ENCODE measurements at places on chromosomes 13 and 19.
A peak's percentile ranks its signal among the peaks of the same experiment; 100 is the strongest.

DNA sequence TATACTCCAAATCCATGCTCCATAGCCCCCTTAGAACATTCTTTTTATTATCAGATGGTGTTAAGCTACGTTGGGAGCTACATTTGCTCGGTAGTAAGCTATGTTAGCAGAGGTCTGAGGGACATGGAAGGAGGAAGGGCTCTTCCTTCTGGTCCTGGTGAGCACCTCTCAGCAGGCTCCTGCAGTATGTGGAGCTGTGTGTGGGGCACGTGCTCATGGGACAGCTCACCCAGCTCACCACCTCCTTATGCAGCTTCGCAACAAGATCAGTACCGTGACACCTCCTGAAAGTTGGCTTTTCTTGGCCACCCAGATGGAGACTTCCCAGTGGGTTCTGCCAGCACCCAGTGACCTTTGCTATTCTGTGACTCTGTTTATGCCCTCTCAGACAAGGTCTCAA, 400.5 kb upstream of the SLC10A2 start:
- DNase-seq, result no peak

- DNase-seq, result no peak
These were observed 34.8 kb downstream of the PCDH17 start for GRCh38 chr13:57666131-57666953.

DNA sequence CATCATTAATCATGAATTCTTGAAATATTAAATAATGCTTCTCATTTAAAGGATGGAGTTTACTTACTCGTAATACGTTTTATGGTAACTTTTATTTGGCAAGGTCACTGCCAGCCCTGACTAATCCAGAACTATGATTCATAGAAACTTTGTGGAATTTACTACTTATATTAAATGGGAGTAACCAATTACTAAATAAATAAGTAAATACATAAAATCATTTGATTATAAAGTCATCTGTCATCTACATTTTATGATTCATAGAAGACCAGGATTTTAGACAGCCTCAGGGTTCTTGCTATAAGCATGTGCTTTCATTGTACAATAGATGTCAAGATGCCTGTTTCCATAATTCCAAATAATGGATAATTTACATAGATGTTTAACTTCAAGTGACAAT, 611.1 kb downstream of the TBC1D4 start:
- no peak for DNase-seq

DNA sequence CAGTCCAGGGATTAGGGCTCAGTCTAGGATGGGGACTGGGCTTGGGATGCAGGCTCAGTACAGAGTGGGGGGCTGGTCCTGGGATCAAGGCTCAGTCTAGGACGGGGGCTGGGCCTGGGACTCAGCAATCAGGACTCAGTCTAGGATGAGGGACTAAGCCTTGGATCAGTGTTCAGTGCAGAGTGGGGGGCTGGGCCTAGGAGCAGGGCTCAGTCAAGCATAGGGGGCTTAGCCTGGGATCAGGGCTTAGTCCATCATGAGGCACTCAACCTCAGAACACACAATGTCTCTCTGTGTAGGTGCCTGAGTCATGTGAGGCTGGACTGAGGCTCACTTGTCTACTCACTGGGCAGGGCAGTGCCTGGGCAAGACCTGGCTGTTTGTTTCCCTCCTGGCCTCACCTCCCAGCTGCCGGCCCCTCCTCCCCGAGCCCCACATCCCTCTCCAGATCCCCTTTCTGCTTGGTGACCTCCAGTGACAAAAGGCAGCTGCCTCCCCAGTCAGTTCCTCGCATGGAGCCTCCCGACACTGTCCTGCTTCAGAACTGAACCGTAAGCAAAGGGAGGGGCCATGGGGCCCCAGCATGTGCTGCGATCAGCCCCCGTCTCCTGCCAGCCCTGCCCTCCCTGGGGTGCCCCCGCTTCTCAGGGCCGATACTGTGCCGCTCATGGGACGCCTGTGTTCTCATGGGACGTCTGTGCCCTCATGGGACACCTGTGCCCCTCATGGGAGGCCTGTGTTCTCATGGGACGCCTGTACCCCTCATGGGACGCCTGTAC, 6.5 kb upstream of the S1PR4 start:
- DNase-seq, result no peak

GRCh38 chr19:15331419-15332310, 674 bp downstream of the BRD4 start:
- DNase-seq, result peak; percentile 46

DNA sequence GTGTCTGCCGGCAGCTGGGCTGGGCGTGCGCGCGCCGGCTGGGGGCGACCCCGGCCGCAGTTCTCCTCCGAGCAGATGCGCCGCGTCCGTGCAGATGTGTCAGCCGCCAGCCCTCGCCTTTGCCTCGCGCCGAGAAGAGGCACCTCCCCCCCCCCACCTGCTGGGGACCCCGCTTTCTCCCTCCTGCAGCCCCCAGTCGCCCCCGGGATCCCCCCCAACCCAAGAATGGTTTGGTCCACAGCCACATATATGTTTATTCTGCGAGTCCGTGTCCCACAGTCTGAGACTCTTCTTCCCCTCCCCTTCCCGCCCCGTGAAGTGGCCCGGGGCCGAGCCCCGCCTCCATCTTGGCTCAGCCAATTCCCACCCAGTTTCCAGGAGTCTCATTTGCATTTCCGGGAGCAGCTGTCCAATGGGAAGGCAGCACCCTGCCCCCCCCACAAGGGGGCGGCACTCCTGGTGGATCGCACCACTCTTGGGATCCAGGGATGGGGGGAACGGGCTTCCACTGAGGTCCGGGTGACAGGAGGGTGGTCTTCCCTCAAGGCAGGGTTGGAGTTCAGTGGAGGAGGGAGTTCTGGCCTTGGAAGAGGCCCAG, 8.6 kb downstream of the ISOC2 start:
- no peak for DNase-seq

- no peak for DNase-seq
These were observed 1.5 kb downstream of the MUC16 start for GRCh38 chr19:9008667-9009066.

GRCh38 chr13:94617389-94618000, 15.8 kb downstream of the GPR180 start:
- no peak for DNase-seq

DNA sequence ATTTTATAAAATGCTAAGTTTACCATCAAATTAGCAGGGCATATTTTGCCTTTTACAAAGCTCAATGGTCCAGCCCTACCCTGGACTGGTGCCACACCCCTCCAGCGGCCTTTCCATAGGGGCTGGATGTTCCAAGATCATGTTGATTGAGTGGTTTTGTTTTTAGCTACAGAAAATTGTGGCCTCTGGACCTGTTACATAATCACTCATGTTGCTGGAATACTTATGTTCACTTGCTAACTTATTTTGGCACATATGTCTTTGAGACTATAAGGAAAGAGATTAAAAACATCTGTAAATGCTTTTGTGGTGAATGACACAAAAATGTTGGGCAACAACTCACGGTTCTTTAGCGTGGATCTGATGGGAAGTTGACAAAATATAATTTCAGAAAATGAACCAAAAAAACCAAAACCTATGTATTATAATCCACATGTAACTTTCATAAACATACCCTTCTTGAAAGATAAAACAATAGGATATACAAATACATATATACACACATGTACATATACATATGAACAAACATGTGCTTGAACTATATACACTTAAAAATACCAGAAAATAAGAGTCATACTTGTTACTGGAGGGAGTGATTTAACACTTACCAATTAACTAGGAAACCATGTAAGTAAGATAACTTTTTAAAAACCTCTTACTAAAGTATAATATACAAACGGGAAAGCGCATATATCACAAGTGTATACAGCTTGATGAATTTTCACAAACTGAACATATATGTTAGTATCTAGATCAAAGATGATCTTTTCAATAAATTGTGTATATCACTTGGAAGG, 46.6 kb upstream of the SLC15A1 start:
- no peak for DNase-seq

- peak; percentile 72 for DNase-seq
These were observed 467 bp upstream of the CLN5 start for GRCh38 chr13:76991432-76991795.

DNA sequence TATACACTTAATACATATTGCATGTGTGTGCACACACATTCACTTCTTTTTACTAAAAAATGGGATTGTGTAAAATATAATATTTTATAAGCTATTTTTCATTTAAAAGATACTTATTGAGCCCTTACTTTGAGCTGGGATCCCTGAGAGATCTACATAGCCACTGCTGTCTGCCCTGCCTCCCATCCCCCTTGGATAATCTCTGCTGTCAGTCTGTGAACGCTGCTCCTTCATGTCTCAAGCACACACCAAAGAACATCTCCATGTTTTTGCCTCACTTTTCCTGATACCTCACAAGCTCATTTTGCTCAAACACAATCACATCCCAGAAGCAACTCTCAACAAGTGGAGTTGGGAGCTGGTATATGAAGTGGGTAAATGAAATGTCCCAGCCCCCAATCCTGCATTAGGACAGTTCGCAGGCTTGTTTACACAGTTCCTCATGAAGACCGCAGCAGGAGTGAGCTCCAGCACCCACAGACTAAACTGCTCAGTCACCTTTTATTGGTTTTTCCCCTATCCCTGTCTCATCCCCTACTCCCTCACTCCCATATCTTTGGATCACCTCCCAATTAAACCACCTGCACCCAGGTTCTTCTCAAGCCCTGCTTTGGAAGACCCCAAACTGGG, 108.3 kb upstream of the FRY start:
- no peak for DNase-seq

DNA sequence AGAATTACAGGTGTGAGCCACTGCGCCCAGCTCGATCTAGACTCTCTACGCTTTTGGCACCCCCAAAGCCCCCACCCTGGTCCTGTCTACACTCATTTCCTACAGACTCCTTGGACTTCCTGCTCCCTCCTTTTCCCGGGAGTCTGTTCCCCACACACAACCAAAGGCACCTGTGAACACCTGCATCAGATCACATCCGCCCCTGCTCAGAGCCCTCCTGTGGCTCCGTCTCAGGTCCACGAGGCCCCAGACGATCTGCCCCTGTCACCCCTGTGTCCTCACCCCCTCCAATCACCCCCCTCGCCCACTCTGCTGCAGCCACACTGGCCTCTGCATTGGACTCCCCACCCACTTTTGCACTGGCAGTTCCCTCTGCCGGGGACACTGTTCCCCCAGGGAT, 12.4 kb upstream of the PAK4 start:
- DNase-seq, result no peak

DNA sequence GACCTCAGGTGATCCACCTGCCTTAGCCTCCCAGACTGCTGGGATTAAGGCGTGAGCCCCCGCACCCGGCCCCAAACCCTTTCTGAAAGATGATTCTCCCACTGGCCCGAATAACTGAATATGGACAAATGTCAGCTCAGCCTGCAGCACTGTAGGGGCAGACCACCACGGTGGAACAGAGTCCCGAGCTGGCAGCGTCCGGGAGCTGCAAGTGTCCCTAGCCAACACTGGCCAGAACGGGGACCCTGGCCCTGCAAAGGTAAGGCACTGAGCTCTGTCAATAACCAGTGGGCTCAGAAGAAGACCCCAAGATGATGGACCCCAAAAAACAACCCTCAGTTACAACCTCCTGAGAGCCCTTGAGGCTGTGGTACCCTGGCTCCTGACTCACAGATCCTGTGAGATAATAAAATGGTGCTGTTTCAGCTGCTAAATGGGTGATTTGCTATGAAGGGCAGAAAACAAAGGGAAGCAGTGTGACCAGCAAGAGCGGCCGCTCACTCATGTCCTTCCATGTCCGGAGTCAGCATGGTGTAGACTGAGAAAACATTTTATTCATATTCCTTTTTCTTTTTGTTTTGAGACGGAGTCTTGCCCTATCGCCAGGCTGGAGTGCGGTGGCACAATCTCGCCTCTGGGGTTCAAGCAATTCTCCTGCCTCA, 1.6 kb downstream of the LSM7 start:
- DNase-seq, result no peak

GRCh38 chr13:41563341-41563983, 106.1 kb downstream of the RGCC start:
- no peak for DNase-seq

DNA sequence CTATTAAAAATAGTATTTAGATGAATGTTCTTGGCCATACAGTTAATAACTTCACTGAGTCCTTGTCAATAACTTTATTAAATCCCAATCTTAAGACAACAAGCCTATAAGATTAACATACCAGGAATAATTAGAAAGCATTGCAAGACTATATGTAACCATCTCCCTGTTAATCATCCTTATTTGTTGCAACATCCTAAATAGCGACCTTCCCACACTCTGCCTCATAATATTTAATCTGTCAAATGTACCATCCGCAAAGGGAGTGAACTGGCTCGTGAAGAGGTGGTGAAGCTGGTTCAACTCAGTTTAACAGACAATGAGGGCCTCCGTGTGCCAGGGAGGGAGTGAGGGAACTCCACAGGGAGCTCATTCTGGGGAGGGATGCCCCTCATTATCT, 33.9 kb downstream of the KL start:
- no peak for DNase-seq

Data from activated T-helper 9 cell treated with anti-CD3 and anti-CD28 coated beads, Interleukin-2, amount 50 U/mL, for 16 hours (primary cell).